Thoracic aorta endothelial cell (primary cell): ENCODE measurements at places on chromosomes 13 and 19. TPM values are rescaled to one million over a fixed set of nuclear protein-coding genes. Genes with fewer than 3 reads are reported as not detected.

ZNF540 gene
- total RNA-seq = 0.14 and 0.40 TPM in 2 replicates

PTGIR gene
- 0.86 and 3.7 TPM in 2 replicates for total RNA-seq

ZNF66 gene
- total RNA-seq = 6.0 and 6.4 TPM in 2 replicates

CPAMD8 gene
- 0.22 and 0.66 TPM in 2 replicates for total RNA-seq

TTC9B gene
- total RNA-seq = not detected in 2 replicates

ETV2 gene
- 0.14 TPM in 1 of 2 replicates, not detected in the other for total RNA-seq

CYP4F2 gene
- total RNA-seq = not detected in 2 replicates

INSR gene
- 22.6 and 26.0 TPM in 2 replicates for total RNA-seq

ZNF549 gene
- 3.5 and 5.3 TPM in 2 replicates for total RNA-seq

AXL gene
- 228 and 242 TPM in 2 replicates for total RNA-seq

ZNF677 gene
- total RNA-seq = 23.1 and 23.8 TPM in 2 replicates

ZNF699 gene
- total RNA-seq = 6.0 and 7.7 TPM in 2 replicates

ZNF226 gene
- 14.0 and 16.6 TPM in 2 replicates for total RNA-seq

TMEM255B gene
- total RNA-seq = 18.4 and 29.9 TPM in 2 replicates

FSD1 gene
- 16.0 and 18.1 TPM in 2 replicates for total RNA-seq

CEACAM3 gene
- total RNA-seq = not detected in 2 replicates

C3 gene
- total RNA-seq = 0.14 and 0.27 TPM in 2 replicates

SYCN gene
- not detected in 2 replicates for total RNA-seq

ATP4A gene
- not detected in 2 replicates for total RNA-seq

PSG11 gene
- total RNA-seq = not detected in 2 replicates

PEX11G gene
- 1.1 and 2.1 TPM in 2 replicates for total RNA-seq
